CD8-positive, alpha-beta memory T cell (primary cell): ENCODE measurements at places on chromosomes 3 and 15. TPM values are rescaled to one million over a fixed set of nuclear protein-coding genes. Genes with fewer than 3 reads are reported as not detected.

Gene GRM2
- polyA plus RNA-seq, result 0.10 TPM

Gene DUOXA2
- not detected for polyA plus RNA-seq

Gene ZNF501
- polyA plus RNA-seq, result 2.9 TPM

Gene IGSF11
- polyA plus RNA-seq, result 0.58 TPM

Gene MNS1
- not detected for polyA plus RNA-seq

Gene TRPC1
- 0.72 TPM for polyA plus RNA-seq

Gene THAP10
- not detected for polyA plus RNA-seq

Gene PLAAT1
- not detected for polyA plus RNA-seq

Gene CATSPER2
- polyA plus RNA-seq, result 3.1 TPM

Gene CFAP91
- 0.45 TPM for polyA plus RNA-seq

Gene MASP1
- polyA plus RNA-seq, result not detected

- no peak for DNase-seq
Observed at GRCh38 chr3:174101244-174101643, 703.7 kb downstream of the NLGN1 start.

GRCh38 chr3:76470285-76470684 lies 569.6 kb upstream of the ROBO2 start:
- no peak for DNase-seq

DNA sequence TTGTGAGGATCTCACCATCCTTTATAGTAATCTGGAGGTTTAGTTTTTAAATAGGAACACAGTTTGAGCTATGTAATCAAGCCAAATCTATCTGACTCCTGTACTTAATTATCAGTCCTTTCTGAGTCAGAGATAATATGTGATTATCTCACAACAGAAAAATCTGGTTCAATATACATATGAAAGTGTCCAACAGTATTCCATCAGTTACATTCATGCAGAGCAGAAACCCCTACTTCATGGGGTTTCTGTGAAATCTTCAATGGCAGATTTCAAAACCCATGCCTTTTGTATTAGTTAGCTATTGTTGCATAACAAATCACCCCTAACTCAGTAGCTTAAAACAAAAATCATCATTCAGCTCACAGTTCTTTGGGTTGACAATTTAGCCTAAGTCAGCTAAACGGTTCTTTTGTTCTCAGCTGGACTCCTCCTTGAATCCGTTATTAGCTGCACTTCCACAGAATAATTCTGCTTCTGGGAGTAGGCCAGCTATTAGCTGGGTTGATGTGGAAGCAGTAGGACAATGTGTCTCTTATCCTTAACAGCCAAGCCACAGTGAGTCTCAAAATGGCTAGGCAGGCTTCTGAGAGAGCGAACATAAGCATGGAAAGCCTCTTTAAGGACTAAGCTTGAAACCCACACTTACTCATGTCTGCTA lies 42.9 kb upstream of the ARPP21 start:
- DNase-seq, result no peak

DNA sequence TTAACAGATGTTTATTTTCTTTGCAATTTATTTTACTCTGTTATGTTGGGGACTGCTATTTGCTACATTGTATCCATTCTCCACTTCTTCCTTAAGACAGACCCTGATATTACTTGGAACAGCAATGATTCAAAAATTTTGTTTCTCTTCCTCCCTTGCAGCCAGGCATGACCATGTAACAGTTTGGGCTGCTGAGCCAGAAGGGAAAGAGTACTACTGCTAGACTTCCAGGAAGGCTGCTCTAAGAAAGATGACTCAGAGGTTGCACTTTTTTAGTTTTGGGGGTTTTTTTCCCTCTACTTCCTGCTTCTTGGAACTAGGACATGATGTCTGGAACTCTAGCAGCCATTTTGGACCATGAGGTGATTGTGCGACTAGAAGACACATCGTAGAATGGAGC lies 10.3 kb downstream of the PRR20G start:
- no peak for DNase-seq

DNA sequence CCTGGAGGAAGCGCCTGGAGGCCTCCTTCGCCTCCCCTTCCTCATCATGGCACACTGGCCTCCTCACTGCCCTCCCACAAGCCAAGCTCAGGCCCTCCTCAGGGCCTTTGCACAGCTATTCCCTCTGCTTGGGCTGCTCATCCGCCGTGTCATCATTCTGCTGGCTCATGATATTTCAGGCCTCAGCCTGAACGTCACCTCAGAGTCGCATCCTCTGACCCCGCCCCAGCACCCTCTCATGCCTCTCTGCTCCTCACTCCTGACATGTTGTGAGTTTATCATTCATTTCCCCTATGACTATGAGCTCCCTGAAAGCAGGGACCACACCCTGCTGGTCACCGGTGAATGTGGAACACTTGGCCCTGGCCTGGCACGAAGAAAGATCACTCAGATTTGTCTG lies 20.7 kb upstream of the POC1A start:
- peak; percentile 31 for DNase-seq

GRCh38 chr15:60479361-60480110 lies 594 bp upstream of the ICE2 start:
- no peak for DNase-seq

DNA sequence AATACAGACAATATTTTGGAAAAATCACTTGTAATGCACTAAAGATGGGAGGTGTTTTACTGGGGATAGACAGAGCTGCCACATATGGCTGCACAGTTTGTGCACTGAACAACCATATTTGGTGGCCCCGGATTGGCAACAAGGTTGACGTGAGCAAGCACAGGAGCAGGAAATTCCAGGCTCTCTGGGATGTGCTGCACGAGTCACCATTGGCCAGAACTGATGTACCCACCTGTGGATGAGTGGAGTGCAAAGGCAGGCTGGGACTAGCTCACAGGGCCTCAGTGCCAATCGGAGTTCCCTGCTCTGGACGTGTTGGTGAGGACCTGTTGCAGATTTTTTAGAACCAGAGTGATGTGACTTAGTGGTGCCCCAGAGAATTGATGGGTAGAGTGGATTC lies 42.0 kb upstream of the SCAANT1 start:
- no peak for DNase-seq

DNA sequence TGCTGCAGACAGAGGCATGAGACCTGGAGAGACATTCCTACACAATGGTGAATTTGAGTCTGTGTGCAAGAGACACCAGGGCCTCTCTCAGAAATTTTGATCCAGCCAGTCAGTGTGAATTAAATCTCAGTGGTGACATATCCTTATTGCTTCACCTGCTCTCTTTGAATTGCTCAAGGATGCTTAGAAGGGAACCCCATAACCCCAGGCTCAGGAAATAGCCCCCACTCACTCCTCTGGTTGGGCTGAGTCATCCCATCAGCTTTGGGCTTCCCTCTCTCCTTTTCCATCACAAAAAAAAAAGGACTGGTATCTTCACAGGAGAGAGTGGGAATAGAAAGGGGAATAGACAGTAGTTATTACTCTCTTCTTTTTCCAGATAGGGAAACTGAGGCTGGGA lies 33.0 kb upstream of the LARS2 start:
- DNase-seq, result no peak

DNA sequence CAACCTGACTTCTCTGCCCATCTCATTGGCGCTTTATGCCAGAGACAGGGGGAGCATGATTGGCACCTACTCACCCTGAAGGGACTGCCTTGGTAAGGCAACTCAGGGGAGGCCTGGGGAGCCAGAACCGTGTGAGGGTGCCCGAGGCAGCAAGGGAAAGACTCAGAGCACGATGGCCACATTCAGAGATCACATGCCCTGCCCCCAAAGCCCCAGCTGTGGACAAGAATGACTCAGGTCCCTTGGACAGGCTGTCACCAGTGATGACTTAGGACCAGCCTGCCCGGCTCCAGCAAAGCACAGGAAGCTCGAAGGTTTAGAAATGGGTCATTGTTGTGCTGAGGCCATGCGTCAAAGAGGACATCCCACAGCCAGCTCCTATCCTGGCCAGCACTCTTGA lies 49.1 kb upstream of the LIMD1 start:
- no peak for DNase-seq

- no peak for DNase-seq
Observed at GRCh38 chr15:55407498-55408011, 604 bp downstream of the CCPG1 start.

- no peak for DNase-seq
Observed at GRCh38 chr3:64105816-64106215, 82.5 kb upstream of the PSMD6 start.

DNA sequence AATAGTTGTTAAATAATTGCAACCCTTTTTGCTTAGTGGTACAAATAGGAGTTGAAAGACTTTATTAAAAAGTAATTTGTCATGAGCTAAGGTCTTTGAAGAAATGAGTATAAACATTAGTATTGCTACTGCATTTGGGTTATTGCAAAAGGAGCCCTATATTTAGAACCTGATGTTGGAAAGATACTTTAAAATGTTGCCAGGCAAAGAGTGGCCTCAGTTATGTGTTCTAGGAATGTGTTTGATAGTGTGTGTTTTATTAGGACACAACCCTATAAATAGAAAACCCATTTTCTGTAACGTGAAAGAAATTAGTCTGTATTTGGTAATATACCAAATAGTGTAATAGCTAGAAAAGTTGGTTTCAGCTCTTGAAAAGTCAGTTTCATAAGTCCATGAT lies 10.7 kb downstream of the VPS8 start:
- DNase-seq, result no peak

DNA sequence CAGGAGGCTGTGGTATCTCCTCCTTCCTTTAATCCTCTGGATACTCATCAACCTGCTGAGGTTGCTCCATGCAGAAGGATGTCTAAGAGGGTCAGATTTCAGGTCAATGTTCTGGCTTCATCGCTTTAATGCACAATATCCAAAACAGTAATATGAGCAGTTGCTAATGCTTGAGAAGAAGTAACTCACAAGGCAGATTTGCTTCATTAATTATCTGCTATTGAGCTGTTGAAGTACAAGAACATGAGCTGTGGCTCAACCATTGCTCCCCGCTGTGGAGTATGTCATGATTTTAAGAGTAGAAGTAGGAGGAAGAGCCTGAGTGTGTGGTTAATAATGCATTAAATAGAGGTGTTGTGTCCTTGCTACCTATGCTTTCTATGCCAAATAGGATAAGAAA lies 1412.9 kb upstream of the ALCAM start:
- no peak for DNase-seq

GRCh38 chr15:57109005-57109404 lies 190.6 kb downstream of the TCF12 start:
- DNase-seq, result no peak

DNA sequence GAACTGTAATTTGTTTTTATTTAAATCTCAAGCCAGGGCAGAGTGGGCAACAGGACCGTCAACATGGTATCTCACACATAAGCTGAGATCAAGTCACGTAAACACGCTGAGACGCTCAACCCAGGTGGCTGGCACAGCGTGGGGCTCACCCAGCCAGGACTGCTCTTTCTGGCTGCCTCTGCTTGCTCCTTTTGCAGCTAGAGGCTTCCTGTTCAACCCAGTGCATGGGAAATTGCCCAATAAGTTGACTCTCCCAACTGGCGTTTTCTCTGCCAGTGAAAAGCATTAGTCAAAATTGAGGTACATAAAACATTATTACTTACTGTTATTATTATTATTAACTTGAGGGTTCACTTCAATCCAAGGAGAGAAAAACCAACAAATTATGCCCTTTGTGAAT lies 398.1 kb downstream of the NR2F2 start:
- no peak for DNase-seq

DNA sequence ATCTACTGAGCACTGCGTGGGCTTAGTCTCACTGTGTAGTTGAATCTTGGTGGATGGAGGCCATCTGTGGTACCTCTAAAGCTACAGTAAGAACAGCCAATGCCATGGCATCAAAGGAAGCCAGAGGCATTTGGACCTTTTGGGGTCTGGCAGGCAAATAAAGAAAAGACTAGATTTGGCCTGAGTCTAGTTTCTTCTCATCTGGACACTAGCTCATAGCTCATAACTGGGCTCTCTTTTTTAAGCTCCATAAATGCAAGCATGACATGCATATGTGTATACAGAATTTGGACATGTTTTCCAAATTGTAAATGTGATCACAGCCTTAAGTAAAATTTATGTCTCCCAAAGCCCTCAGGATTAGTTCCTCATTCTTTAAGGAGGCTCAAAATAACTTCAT lies 107.5 kb downstream of the CNTN6 start:
- DNase-seq, result no peak

DNA sequence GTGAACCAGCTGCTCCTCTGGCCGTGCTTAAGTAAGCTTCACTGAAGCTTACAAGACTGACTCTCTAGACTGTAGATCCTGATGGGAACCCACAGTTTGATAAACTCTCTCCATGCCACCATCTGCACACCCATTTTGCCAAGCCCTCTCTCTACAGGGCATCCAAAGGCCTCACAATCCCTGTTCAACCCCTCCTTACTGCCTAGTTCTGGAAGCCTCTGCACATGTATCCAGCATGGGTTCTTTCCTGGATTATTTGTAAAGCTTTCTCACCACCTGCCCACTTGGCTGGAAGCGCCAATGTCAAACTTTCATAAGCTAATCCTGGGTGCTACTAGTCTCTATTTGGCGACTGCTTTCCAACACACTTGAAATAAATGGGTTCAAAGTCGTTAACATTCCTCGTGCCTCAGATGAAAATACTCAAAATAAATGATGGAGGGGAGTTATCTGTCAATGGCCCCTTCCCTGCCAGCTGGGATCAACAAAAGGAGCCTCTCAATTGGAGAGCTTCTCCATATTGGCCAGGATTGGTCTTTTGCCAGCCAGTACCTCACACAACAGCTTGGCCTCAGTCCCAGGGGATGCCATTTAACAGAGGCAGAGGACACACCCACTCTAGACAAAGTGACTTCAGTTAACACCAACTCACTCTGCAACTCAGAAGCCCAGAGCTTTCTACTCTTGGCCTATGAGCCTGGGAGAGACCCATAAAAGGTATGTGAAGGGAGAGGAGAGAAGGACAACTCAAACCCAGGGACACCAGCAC lies 48.1 kb downstream of the SH3BP5 start:
- DNase-seq, result no peak

GRCh38 chr3:111588527-111588926 lies 6.6 kb downstream of the ZBED2 start:
- no peak for DNase-seq

- no peak for DNase-seq
Observed at GRCh38 chr3:149650828-149651227, 7.0 kb downstream of the WWTR1 start.

DNA sequence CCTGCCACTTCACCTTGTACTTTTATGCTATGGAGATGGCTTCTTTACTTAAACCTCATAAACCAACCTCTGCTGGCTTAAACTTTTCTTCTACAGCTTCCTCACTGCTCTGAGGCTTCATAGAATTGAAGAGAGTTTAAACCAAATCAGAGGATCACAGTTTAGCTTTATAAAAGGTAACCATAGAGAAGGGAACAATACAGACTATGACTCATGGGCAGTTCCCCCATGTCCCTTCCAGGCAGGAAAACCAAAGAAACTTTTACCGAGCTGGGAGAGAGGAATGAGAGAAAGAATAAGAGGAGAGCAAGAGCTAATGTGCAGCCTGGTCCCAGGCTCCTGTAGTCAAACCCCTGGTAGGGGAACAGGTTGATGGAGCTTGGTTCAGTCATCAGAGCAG lies 53.9 kb upstream of the NEDD4 start:
- DNase-seq, result no peak
